Vagina (tissue), 2 donors: ENCODE measurements at places on chromosomes 16 and 17.

GRCh38 chr17:66843627-66844026 is 8.7 kb downstream of the CACNG5 start:
- no peak overlapping the region for H3K27ac ChIP-seq
- no peaks in the 10 kb centered on the region for H3K36me3 ChIP-seq
- H3K4me3 ChIP-seq: no peak overlapping the region

DNA sequence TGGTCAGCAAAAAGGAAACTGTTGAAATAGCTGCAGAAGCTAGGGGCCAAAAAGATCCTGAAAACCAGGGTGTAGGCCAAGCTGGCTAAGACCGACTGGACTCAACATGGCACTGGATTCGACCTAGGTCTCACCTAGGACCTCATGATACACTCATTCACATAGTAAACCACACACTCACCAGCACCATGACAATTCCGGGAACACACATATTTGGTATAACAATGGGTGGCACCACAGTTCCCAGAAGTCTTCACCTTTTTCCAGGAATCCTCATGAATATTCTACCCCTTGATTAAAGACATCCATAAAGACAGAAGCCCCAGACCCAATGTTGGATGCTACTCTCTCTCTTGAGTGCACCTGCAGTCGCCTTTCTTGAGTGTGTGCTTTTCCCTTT is 460.1 kb downstream of the TMEM114 start:
- H3K27ac ChIP-seq: no peak overlapping the region
- no peak for DNase-seq
- no peaks in the 10 kb centered on the region for H3K27me3 ChIP-seq
- H3K36me3 ChIP-seq: no peaks in the 10 kb centered on the region

GRCh38 chr17:76905836-76906235 is 37.6 kb downstream of the MGAT5B start:
- H3K4me3 ChIP-seq: no peak overlapping the region
- H3K4me1 ChIP-seq: no peaks in the 10 kb centered on the region
- no peaks in the 10 kb centered on the region for H3K27me3 ChIP-seq
- DNase-seq: no peak
- no peaks in the 10 kb centered on the region for H3K36me3 ChIP-seq

DNA sequence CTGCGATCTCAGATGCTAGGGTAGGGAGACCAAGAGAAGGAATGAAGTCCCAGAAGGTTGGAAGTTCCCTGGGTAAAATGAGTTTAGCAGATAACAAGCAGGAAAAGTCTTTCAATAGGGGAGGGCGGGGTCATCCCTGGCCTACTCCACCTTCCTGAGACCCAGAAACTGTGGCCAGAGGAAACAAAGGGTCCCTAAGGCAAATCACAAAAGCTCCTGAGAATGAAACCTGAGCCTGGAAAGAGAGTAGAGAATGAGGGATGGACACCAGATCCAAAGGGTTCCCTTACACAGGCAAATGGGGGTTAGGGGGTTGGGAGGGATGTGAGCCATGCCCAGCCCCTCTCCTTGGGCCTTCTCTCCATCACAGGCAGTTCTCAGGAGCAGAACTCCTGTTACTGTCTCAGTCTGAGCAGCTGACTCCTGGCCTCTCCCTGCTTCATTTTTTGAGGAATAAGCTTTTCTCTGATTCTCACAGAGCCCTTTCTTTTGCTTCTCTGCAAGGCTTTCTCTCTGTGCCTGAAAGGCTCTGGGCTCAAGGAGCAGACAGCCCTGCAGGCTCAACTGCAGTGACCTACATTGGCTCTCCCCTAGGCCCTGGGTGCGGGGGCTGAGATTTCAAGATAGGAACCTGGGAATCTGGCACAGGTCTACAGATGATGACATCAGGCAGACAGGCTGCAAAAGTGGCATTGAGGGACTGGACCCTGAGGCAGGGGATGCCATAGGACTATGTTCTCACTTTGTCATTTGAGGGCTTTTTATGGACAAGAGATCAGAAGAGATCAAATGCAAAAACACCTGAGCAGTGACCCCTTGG is 9.8 kb upstream of the NR1D1 start:
- no peak overlapping the region for H3K4me3 ChIP-seq
- H3K27me3 ChIP-seq: no peaks in the 10 kb centered on the region
- no peaks in the 10 kb centered on the region for H3K36me3 ChIP-seq
- DNase-seq: peak; percentile 90
- peak overlapping the region; percentile 98 for H3K27ac ChIP-seq
- H3K4me1 ChIP-seq: peaks cover 93% of the 10 kb centered on the region

DNA sequence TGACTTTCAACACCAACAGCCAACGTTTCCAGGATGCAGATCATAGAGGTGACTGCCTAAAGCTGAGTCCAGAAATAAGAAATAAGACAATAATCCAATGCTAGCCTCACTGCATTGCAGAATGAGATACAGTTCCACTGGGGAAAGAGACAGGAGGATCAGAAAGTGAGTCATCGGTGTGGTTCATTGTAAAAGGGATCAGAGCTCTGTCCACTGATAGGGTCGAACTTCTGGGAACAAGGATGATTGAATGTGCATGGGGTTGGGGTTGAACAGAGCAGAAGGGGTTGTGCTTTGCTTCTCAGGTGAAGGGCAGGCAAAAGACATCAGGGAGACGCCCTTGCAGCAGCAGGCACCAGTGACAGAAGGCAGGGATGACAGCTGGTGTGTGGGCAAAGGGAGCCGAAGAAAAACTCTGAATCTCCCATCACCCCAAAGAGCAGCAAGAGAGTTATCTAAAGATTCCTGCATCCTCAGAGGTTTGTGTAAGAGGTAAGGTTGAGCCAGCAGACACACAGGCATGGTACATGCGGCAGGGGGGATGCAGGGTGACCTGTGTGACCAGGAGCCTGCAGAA is 16.4 kb downstream of the CLEC10A start:
- no peaks in the 10 kb centered on the region for H3K27me3 ChIP-seq
- no peak overlapping the region for H3K27ac ChIP-seq
- DNase-seq: no peak
- no peak overlapping the region for H3K4me3 ChIP-seq
- H3K4me1 ChIP-seq: no peaks in the 10 kb centered on the region
- H3K36me3 ChIP-seq: no peaks in the 10 kb centered on the region
